ENCODE measurements at places on chromosomes 7 and 10.

GRCh38 chr10:27345455-27345920 lies 104.9 kb upstream of the ACBD5 start:
- DNase-seq, result peak; percentile 60

- peak; percentile 69 for DNase-seq
Measured at GRCh38 chr10:43120929-43121314, 17.3 kb upstream of the CSGALNACT2 start.

DNA sequence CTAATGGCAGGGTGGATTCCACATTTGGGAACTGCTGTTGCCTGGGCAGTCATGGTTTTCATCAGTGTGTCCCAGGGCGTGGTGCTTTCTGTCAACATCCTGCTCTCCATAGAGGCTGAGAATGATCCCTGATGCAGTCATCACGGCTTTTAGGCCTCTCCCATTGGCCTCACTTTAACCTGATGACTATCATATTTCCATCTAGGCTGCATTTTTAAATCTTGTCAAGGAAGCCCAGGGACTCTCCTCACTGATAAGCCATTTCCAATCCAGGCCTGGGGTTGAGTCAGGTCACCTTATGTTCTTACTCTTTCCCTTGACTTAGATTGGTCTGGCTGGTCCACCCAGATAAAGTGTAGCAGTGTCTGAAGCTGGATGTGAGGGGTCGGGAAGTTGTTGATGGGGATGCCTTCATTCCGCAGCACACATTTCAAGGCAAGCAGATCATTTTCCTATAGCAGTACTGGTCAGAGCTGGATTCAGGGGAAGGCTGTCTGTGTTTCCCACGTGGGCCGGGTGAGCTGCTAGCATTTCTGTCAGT lies 177.0 kb downstream of the AUTS2 start:
- DNase-seq, result no peak

DNA sequence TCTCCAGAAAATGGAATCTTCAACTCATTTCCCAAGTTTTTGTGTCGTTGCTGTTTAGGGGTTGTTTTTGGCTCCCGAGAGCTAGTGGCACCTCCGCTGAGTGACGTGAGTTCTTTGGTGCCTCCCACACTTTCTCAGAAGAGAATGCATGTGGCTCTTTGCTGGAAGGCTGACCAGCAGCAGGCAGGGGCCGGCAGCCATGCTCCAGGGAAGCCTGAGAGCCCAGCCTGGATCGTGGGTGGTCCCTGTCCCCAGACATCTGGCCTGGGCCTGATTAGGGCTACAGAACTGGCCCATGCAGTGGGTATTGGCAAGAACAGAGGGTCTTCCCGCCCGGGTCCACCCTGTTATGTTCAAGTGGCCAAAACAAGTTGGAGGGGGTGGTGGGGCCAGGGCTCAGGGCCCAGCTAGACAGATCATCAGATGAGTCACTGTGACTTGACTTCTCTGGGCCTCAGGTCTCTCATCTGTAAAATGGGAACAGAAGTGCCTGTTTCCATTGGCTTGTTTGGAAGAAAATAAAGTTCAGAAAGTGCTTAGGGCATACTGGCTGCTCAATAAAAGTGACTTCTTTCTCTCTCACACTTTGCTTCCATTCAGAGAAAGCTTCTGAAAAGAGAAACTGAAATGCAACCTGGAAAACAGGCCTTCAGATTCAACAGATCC lies 83.1 kb downstream of the STRA8 start:
- DNase-seq, result no peak

DNA sequence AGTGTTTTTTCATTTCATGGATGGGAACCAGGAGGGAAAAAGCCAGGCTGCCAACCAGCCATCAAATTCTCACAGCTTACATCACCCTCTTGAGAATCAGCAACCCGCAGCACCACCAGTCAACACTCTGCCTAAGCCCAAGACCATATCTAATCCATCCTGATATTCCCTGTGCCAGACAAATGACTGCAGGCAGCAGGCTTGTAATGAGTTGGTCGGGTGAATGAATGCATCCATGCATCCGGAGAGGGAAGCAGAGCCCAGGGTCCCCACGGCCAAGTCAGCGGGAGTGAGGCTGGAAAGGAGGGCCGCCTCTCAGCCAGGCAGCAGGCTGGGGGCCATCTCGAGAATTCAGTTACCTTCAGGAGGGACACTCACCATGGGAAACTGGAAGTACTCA lies 46.9 kb downstream of the SLIT1 start:
- no peak for DNase-seq

GRCh38 chr7:10940704-10941355 lies 32.8 kb upstream of the PHF14 start:
- no peak for DNase-seq

DNA sequence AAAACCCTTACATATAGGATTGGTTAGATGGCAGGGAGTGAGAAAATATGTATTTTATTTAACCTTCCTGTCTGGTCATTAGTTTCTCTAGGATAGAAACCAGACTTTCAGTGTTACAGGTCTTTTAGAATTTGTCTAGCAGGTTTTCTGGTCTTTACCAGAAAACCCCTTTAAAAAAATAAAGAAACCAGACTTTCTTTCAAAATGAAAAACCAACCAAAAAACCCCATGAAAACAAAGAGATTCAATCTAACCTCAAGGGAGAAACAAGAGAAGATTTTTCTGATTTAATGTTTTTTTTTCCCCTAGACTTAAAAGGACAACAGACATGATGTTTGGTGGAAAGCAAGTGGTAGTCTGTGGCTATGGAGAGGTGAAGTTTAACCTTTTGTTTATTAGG lies 28.7 kb upstream of the STRIP2 start:
- no peak for DNase-seq

- DNase-seq, result no peak
Measured at GRCh38 chr10:11863353-11864109, 40.4 kb downstream of the PROSER2 start.

DNA sequence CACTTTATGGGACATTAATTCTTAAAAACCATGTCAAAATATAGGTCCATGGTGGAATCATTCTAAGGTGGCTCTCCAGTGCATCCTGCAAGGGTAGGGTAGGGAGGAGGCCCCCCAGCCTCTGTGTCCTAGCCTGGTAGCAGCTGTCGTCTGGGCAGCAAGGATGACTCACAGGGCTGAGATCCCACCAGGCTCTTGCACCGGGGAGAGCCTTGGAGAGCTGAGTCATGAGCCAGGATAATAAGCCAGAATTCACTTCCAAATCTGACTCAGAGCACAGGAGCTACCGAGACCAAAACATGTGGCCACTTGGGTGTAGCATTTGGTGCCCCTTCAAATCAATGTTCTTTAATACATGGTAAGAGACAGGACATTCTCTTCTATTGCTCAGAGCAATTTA lies 298.5 kb downstream of the NEBL start:
- no peak for DNase-seq

DNA sequence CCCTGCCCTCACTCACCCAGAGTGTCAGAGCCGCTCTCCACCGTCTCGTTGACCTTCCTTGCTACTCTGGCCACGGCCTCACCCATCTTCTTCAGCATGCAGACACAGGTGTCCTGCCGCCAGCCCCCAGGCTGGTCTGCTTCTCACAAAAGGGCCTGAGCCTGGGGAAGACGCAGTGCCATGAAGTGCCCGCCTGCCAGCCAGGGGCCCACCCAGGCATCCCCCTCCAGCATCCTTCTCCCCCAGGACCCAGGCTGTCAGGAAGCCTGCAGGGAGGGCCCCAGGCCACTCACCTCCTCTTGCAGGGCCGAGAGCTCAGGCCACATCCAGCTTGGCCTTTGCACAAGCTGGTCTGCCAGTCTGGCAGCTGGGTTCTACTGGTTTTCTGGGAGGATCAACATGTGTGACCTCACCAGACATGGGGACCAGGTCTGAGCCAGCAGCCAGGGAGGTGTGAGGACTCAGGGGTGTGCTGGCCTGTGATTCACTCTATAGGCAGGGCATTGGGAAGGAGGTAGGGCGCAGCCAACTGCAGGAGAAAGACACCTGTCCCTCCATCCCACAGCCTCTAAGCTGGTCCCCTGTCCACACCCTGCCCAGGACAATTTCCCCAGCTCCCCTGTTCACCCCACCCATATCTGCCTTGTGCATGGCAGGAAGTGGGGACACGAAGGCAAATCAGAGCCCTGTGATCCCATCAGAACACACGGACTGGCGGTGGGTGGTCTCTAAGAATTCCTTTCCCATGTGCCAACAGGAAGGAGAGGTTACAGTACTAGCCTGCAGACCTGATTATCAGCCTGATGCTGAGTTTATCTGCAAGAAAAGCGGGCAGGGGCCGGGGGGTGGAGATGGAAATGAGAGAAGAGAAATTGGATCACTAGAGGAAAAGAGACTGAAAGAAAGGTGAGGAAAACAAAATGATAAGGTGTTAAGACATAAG lies 5.7 kb downstream of the LRRC20 start:
- no peak for DNase-seq

GRCh38 chr7:83178796-83179195 lies 16.1 kb upstream of the PCLO start:
- no peak for DNase-seq

GRCh38 chr7:158128572-158128971 lies 459.1 kb downstream of the PTPRN2 start:
- no peak for DNase-seq

DNA sequence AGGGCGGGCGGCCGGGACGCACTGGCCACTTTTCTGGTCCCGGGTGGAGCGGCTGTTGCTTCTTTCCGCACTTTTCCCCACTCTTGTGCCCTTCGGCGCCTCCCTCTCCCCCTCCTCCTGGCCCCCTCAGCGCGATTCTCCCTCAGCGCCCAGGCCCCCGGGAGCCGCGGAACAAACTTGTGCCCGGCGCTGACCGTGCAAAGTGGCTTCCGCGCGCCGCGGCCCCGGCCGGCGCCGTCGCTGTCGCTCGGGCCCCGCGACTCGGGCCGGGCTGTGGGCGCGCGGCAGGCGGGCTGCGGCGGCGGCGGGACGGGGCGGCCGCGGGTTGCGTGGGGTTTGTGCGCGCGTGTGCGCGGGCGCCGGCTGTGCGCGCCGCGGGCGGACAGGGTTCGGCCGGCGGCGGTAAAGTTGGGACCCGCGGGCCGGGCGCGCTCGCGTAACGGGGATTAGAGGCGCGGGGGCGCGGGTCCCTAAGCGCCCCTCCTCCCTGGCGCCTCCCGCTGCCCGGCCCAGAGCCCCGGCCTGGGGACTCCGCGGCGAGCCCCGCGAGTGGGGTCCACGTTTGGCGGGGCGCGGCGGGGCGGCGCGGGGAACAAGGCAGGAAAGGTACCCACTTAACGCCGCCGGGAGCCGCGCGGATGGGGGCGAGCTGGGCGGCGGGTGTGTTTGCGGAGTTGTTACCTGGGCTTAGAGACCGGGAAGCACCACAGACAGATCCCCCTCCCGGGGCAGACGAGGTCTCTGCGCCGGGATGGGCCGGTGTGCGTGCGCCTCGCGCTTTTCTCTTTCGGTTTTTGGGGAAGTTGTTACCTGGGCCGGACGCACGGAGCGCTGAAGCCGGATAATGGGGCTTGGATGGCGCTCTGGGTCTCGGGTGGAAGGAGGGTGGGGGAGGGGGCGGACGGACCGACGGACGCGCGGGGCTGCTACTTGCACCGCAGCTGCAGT lies 860 bp downstream of the ZEB1 start:
- DNase-seq, result no peak
